Stimulated activated CD4-positive, alpha-beta T cell treated with anti-CD3 and anti-CD28 coated beads, Interleukin-1b, Interleukin-23, amount 100 ng/mL, for 1 hour (primary cell): ENCODE measurements at places on chromosomes 5 and 9.

DNA sequence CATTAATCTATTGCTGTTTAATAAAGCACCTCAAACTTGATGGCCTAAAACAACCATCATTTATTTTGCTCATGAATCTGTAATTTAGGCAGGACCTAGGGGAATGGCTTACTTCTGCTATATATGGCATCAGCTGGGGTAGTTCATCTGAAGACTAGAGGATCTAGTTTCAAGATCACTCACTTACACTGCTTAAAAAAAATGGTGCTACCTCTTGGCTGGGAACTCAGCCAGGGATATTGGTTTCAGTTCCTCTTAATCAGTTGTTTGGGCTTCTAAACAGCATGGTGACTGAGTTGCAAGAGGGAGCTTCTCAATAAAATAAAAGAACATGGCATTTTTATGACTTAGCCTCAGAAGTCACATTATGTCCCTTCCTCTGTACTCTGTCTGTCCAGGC lies 142.0 kb downstream of the FAM114A2 start:
- DNase-seq = no peak

DNA sequence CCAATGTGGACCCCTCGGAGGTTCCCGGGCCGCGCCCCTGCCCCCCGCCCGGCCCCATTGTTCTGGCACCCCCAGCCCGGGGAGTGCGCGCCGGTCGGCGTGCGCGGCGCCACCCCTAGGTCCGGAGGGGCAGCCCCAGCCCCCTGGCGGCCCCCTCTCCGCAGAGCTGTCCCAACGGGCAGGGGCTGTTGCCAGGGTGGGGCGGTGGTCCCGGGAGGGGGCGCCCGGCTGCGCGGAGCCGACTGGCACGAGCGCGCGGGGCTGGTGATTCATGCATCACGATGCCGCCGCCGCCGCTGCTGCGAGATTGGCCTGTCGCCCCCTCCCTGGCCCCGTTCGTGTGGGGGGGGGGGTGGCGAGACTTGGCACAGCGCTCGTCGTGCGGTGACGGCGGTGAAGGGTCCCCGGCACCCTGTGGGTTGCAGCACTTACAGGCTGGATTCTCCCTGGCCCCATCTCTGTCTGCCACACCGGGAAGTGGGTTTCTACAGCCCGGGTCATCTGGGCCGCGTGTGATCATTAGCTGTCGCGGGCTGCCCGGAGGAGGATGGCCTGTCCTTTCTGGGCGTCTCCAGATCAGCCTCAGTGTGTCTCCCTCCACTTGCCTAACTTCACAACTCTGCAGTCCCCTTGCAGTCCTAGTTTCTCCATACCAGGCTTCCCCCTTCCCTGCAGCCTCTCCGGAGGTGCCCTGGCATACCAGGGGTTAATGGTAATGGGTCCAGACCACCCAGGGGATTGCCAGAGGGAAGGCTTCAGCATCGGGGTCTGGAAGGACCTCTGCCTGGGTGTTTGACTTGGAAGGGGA lies 858 bp downstream of the NCS1 start:
- DNase-seq = no peak

- no peak for DNase-seq
Measured at GRCh38 chr5:139660105-139660922, 12.2 kb downstream of the CXXC5 start.

DNA sequence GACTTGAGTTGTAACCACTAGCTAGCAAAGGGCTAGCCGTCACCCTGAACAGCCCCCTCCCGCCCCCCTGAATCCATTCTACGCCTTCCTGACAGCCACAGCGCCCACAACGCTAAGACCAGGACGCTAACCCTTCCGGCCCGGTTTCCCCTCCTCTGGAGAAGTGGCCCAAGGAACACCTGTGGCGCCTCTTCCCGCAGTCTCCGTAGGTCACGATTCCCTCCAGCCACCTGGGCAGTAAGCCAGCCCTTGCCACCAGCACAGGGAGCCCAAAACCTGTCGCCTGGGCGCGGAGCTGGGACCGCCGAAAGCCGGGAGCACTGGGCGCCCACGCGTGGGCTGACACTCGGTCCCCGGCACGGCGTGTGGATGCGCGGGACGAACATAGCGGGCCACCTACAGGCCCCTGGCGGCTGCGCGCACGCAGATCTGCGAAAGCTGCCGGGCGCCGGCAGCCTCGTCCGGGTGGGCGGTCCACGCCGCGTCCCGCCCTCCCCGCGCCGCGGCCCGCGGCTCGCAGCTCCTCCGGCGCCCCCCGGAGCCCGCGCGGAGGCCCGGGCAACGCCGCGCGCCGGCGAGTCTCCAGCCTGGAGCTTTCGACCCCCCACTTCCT lies 596 bp downstream of the IRF1 start:
- DNase-seq = no peak

DNA sequence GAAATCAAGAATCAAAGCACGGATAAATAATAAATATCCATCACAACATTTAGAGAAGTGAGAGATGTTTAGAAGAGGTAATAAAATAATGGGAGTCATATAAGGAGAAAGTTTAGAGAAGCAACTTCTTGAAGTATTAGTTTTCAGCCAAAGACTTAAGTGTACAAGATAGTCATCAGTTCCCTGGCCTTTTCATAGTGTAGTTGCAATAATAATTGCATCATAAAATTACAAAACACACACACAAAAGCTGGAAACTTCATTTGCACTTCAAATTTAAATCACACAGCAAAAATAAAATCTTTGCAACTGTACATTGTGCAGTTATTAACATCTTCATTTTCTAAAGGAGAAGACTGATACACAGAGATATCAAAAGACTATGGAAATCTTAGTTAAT lies 319.1 kb upstream of the RGMB start:
- no peak for DNase-seq
